ENCODE measurements at places on chromosomes 11 and 22.

GRCh38 chr11:65184146-65184545, 2.4 kb downstream of the CAPN1 start:
- no peak for DNase-seq

DNA sequence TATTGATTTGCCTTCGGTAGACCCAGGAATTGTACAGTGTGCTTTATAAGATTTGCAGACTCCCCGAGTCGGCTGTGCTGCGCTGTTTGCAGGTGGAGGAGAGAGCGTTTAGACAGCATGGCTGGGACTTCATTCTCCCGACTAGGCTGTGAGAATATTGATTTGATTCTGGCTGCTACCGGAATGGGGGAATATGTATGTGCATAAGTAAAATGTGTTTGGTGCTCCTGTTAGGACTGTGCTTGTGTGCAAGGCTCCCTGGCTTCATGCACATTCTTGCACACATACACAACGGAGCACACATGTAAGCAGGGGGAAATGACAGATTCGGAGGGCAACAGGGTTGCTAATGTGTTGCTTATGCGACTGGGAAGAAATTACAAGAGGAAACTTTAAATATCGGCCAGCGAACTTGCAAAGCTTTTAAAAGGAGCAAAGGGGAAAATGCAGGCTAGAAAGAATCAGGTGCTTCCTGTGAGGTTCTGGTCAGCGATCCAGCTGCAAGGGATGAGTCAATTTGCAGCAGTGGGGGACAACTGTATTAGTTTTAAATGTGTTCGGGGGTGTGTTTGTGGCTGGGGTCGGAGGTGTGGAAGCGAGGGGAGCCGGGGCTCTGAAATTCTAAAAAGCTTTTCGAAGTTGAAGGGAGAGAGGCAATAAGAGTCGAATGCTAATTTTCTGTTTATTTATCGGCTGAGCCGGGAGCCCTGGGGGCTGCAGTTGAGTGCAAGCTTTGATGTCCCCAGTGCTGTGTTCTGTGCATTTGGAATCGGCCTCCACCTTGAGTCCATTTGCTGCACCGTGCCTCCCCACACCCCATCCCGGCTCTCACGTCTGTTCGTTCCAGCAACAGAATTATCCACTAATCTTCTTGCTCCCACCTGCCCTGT, 731 bp downstream of the NTM start:
- DNase-seq = no peak

DNA sequence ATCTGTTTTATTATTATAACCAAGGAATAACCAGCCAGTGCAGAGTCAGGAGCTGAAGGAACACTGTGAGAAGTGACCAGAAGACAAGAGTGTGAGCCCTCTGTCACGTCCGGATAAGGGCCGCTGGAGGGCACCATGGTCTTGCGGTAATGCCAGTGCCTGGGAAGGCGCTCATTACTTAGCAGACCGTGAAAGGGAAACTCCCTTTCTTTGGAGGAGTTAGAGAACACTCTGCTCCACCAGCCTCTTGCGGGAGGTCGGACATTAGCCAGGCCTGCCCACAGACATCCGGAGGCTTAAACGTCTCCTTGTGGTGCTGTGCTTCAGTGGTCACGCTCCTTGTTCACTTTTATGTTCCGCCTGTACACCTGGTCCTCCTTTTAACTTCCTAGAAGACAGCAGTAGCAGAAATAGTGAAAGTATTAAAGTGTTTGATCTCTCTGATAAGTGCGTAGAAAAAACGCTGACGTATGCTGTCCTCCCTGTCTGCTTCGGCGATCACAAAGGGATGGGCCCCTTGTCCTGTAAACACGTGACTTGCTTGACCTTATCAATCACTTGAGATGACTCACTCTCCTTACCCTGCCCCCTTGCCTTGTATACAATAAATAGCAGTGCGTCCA, 120.6 kb upstream of the LMO1 start:
- DNase-seq = no peak

DNA sequence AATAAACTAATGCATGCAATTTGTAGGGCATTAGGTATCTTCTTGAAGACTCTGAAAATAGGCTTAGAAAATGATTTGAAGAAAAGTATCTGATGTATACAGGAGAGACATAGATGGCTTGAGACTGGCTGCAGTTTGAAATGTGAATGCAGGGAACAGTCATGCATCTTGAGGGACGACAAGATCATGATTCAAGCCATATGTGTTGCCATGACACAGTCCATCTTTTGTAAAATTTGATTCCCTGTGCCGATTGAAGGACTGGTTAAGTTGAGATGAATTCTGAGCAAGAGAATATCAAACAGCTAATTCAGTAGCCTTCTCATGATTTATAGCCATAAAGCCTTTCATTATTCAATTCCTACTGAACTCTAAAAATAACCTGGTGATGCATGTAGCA, 231.6 kb downstream of the CASP12 start:
- DNase-seq = no peak

DNA sequence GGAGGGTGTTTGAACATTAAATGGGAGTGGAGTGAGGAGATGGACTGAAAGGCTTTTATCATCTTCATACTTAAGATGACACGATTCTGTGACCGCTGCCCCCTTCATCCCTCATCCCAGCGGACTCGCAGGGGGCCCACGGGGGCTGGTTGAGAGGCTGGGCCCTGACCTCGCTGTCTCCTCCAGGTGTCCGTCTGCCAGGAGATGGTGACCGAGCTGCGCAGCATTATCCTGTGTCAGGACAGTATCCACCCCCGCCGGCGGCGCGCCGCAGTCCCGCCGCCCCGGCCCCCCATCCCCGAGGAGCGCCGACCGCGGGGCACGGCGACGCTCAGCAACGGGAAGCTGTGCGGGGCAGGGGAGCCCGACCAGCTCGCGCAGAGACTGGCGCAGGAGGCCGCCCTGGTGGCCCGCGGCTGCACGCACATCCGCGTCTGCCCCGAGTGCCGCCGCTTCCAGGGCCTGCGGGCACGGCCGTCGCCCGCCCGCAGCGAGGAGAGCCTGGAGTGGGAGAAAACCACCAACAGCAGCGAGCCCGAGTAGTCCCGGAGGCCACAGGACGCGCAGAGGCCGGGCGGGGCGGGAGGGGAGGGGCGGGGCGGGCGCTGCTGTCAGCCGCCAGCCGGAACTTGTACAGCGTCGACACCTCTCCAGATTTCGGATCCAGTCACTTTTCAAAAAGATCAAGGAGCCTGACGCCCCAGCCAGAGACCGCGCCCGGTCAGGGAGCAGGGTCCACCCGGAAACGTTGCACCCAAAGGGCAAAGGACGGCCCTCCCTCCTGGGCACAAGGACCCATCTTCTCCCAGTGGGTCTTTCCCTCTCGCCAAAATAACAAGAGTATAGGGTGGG, 38.0 kb upstream of the TBCEL start:
- no peak for DNase-seq

DNA sequence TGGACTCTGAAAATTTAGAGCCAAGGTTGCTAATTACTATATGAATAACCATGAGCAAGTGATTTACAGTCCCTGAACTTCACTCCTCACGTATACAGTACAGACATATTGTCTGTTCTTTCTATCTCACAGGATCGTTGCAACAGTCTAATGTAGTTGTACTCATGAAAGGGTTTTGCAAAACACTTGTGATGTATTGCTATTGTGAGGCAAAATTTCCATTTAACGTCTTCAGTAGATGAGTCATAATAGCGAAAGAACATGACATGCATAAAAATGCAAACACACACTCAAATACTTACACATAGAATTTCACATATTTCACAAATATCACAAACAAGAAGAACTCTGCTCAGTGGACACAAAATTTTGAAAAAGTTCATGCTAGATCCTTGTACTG, 134.6 kb upstream of the TRPC6 start:
- DNase-seq = no peak

DNA sequence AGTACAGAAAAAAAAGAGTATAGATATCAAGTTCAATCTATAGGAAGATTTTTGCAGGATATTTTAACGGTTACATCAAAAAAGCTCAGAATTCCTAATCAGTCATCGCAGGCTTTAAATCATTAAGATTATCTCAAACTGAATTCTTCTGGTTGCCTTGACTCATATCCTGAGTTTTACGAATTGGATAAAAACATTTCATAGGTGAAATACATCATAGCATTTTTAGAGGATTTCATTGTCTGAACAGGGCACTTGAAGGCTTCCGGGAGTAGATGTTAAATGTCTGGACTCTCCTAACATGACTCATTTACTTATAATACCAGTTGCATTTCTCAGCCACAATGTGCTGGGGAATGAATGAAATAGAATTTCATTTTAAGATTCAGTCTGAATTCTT, 2216.6 kb upstream of the RAG2 start:
- no peak for DNase-seq

- DNase-seq = no peak
Observed at GRCh38 chr11:860234-861104, 17.8 kb downstream of the TSPAN4 start.

DNA sequence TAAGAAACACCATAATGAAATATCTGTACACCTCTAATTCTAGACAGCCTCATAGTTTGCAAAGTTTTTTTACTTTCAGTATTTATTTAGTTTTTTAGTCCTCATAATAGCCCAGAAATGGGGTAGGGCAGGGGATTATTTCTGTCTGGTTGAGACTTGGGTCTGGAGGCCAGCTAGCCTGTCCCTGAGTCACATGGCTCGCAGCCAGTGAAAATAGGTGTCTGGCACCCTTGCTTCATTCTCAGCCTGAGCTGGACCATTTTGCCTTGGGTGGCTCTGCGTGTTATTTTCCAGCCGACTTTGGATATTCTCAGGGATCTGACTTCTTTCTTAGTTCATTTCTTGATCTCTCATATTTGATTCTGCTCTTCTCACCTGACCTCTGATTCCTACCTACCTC, 123.9 kb upstream of the NARS2 start:
- DNase-seq = no peak

DNA sequence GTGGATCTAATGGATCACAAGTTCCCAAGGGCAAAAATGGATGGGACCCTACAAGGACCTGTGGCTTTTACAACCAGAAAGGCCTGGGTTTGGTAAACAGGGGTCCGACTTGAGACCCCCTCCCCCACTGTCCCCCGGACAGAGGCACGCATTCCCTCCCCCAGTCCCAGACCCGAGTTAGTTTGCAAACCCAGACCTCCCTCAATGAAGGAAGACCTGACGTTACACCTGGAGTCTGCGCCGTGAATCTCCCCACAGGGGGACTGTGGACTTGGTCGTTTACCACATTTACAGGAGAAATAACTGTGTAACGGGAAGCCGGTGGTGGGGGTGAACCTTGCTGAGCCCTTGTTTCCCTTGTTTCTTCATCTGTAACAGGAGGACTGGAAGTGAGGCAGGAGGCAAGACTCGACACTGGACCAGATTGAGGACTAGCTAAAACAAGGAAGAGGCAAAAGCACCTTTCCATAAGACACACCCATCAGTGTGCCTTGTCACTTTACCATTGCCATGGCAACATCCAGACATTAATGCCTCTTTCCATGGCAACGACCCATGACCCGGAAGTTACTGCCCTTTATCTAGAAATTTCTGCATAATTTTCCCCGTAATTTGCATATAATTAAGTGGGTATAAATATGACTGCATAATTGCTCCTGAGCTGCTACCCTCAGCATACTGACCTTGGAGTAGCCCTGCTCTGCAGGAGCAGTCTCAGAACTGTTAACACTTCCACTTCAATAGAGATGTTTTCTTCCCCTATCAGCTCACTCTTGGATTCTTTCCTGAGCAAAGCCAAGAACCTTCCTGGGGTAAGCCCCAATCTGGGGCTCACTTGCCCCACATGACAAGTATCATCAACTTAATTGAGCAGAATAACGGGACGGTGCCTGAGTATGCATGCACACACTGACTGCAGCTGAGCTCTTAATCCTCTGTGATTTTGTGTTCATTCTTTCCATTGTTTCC, 25.4 kb downstream of the PDGFB start:
- no peak for DNase-seq

GRCh38 chr11:786235-787083, 3.4 kb downstream of the CEND1 start:
- DNase-seq = no peak

DNA sequence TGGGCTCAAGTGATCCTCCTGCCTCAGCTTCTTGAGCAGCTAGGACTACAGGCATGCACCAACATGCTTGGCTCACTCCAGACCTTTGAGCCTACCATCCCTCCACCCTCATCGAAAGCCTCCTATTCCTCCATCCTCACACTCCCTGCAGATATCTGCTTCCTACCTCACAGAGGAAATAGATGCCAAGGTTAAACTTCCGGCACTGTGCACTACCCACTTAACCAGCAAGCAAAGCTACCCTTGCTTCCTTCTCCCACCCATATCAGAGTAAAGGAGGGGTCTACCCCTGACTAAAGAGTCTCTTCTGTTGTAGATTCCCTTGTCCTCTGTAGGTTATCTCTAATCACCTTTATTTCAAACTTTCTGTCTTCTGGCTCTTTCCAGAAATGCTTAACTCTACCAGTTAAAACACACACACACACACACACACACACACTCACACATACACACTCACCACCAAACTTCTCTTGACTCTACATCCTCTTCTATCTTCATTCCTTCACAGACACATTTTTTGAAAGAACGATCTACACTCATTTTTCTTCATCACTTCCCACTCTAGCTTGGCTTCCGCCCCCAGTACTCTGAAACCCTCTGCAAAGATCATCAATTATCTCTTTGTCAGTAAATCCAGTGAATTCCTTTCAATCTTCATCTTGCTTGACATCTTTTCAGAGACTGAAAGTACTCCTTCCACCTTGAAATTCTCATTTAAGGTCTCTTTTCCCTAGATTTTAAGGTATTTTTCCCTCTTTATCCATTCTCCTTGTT, 10.9 kb upstream of the SIK2 start:
- no peak for DNase-seq

GRCh38 chr11:129322941-129323340, 52.7 kb upstream of the BARX2 start:
- no peak for DNase-seq

DNA sequence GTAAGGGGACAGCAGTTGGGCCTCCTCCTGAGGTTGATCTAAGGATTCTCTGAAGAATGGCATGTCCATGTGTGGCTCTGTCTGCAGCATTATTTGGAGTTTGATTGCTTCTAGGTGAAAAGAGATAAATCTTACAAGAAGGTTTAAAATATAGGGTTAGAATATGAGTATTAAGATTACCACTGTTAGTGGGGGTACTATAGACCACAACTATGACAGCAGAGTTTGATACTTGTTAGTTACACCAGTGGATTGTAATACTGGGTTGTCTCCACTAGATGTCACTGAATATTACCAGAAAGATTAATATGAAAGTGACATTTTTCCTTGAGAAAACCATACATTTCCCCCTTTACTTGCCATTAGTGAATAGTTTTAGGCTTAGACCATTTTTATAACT, 47.9 kb downstream of the ZNF280B start:
- no peak for DNase-seq

All from stimulated activated CD8-positive, alpha-beta memory T cell treated with anti-CD3 and anti-CD28 coated beads, Interleukin-15, amount 100 ng/mL, for 1 hour (primary cell).